Colonic mucosa (tissue), 4 donors: ENCODE measurements at places on chromosomes 2 and 18.

- DNase-seq = no peak
- no peaks in the 10 kb centered on the region for H3K4me1 ChIP-seq
- H3K27ac ChIP-seq = no peak overlapping the region
- no peak overlapping the region for H3K4me3 ChIP-seq
These were observed 213.7 kb downstream of the TRIB2 start for GRCh38 chr2:12930391-12930790.

- no peaks in the 10 kb centered on the region for H3K36me3 ChIP-seq
- no peaks in the 10 kb centered on the region for H3K4me1 ChIP-seq
- H3K27me3 ChIP-seq = no peaks in the 10 kb centered on the region
- H3K4me3 ChIP-seq = no peak overlapping the region
These were observed 69.9 kb downstream of the SGPP2 start for GRCh38 chr2:222494104-222494739.

- no peaks in the 10 kb centered on the region for H3K27me3 ChIP-seq
- H3K4me1 ChIP-seq = no peaks in the 10 kb centered on the region
These were observed 55.4 kb upstream of the NCOA1 start for GRCh38 chr2:24435391-24436316.

DNA sequence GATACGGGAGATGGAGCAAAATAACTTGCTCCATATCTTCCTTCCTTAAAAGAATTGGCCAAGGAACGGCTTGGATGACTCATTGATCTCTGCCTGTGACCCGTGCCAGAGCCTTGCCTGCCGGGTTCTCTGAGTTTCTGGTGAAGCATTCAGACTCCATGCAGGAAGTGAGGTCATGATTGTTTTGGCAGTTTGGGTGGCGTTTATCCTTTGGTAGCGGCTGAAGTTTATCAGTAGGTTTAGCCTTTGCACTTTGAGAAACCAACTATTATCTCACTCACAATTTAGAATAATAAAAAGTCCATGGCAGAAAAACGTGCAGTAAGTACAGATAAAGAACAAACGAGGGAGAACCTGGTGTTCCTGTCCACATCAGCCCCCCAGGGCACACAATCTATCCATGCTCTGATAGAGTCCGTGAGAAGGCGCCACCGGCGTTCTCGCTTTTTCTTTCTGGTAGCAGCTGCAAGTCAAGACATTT is 15.0 kb upstream of the CTAGE1 start:
- no peaks in the 10 kb centered on the region for H3K4me1 ChIP-seq
- no peak overlapping the region for H3K27ac ChIP-seq
- peak; percentile 69 for DNase-seq

GRCh38 chr2:226652369-226652768 is 147.3 kb downstream of the IRS1 start:
- H3K4me1 ChIP-seq = peaks cover 8% of the 10 kb centered on the region
- H3K36me3 ChIP-seq = no peaks in the 10 kb centered on the region
- no peak overlapping the region for H3K4me3 ChIP-seq
- H3K27ac ChIP-seq = no peak overlapping the region
- no peak for DNase-seq
- H3K27me3 ChIP-seq = no peaks in the 10 kb centered on the region

- no peaks in the 10 kb centered on the region for H3K36me3 ChIP-seq
- no peak for DNase-seq
- H3K4me1 ChIP-seq = no peaks in the 10 kb centered on the region
- no peak overlapping the region for H3K4me3 ChIP-seq
- H3K27me3 ChIP-seq = no peaks in the 10 kb centered on the region
These were observed 259.1 kb downstream of the XIRP2 start for GRCh38 chr2:167147271-167147941.

DNA sequence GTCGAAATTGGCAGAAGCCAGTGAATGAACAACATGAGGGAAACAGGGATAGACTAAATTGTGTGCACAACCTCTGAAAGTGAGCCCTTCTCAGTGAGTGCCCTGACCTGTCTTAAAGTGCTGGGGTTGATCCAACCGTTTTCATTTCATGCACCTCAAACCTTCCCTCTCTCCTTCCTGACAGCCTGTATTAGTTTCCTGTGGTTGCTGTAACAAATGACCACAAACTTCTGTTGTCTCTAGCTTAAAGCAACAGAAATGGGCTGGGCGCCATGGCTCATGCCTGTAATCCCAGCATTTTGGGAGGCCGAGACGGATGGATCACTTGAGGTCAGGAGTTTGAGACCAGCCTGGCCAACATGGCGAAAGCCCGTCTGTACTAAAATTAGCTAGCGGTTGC is 48.8 kb upstream of the PPP1CB start:
- no peak overlapping the region for H3K4me3 ChIP-seq
- no peak overlapping the region for H3K27ac ChIP-seq
- H3K4me1 ChIP-seq = no peaks in the 10 kb centered on the region
- no peaks in the 10 kb centered on the region for H3K27me3 ChIP-seq
- H3K36me3 ChIP-seq = no peaks in the 10 kb centered on the region

- H3K4me1 ChIP-seq = no peaks in the 10 kb centered on the region
- H3K36me3 ChIP-seq = no peaks in the 10 kb centered on the region
- DNase-seq = no peak
- no peaks in the 10 kb centered on the region for H3K27me3 ChIP-seq
- no peak overlapping the region for H3K27ac ChIP-seq
These were observed 61.6 kb upstream of the SLC38A11 start for GRCh38 chr2:165016772-165017411.

DNA sequence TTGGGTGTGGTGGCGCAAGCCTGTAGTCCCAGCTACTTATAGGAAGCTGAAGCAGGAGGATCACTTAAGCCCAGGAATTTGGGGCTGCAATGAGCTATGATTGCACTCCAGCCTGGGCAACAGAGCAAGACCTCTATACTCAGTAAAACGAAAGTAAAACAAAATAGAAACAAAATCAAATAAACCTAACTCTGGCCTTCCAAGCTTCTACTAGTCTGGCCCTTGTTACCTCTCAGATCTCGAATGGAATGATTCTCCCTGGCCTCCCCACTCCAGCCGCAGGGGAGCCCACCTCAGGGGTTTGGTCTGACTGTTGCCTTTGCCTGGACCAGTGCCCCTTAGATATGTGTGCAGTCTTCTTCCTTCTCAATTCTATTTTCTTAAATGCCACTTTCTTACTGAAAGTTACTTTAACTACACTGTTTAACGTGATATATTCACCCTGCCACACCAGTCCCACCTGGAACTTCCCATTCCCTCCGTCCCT is 160.0 kb upstream of the GCFC2 start:
- no peaks in the 10 kb centered on the region for H3K36me3 ChIP-seq
- H3K27me3 ChIP-seq = no peaks in the 10 kb centered on the region
- H3K27ac ChIP-seq = no peak overlapping the region
- DNase-seq = no peak
- H3K4me1 ChIP-seq = no peaks in the 10 kb centered on the region

DNA sequence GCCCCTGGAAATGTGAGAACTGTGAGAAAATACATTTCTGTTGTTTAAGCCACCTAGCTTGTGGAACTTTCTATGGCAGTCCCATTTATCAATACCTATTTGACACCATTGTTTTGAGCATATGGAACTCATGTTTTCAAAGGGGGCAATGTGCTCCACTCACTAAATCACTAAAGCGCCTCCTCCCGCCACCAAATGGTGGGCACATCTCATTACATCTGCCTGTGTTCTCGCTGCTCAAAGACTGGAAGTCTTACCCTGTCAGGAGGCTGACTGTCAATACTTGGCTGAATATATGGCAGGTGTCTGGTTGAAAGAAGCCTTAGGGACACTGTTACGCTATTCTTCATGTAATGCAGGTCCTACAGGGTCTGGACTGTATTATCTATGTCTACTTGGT is 767.7 kb downstream of the TSN start:
- H3K4me1 ChIP-seq = no peaks in the 10 kb centered on the region
- no peak for DNase-seq
- H3K27me3 ChIP-seq = no peaks in the 10 kb centered on the region
- no peak overlapping the region for H3K4me3 ChIP-seq
- no peaks in the 10 kb centered on the region for H3K36me3 ChIP-seq

GRCh38 chr2:129806317-129806716 is 173.1 kb upstream of the RAB6C start:
- no peaks in the 10 kb centered on the region for H3K4me1 ChIP-seq
- no peak overlapping the region for H3K27ac ChIP-seq
- H3K36me3 ChIP-seq = no peaks in the 10 kb centered on the region
- H3K4me3 ChIP-seq = no peak overlapping the region
- no peaks in the 10 kb centered on the region for H3K27me3 ChIP-seq

DNA sequence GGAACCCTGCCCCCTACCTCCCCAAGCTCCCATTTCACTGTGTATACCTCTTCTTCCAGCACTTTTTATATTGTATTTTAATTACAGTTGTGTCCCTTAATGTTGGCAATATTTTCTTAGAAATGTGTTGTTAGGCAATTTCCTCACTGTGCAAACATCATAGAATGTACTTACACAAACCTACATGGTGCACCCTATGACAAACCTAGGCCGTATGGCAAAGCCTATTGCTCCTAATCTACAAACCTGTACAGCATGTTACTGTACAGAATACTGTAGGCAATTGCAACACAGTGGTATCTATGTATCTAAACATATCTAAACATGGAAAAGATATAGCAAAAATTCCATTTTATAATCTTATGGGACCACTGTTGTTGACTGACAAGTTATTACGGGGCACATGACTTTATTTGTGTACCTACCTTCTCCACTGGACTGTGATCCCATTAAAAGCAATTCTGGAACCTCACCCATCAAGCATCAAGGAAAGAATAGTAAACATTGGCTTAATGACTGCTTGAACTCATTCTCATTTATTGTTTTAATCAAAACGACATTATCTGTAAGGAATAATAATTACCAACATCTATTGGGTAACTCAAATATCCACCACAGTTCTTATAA is 1641.5 kb upstream of the ZEB2 start:
- no peaks in the 10 kb centered on the region for H3K36me3 ChIP-seq
- no peaks in the 10 kb centered on the region for H3K4me1 ChIP-seq
- DNase-seq = no peak
- no peak overlapping the region for H3K27ac ChIP-seq
- H3K27me3 ChIP-seq = no peaks in the 10 kb centered on the region

DNA sequence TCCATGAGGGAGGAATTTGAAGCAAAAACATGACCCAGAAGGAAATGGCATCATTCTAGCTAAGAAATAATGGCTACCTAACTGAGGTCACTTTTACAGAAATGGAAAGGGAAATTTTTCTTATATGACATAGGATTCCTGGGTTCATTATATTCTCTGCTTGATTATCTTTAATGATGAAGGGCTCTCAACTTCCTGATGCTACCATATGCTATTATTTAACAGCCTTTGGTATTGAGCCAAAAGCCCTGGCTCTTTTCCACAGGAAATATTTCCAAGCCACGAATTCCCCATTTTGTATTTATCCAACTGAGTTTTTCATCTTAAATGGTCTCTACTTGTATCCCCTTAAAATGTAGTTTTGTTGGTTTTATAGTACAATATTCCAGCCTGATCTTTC is 63.2 kb upstream of the NPAS2 start:
- no peaks in the 10 kb centered on the region for H3K36me3 ChIP-seq
- H3K27me3 ChIP-seq = no peaks in the 10 kb centered on the region
- H3K27ac ChIP-seq = no peak overlapping the region
- DNase-seq = no peak

- no peaks in the 10 kb centered on the region for H3K36me3 ChIP-seq
- H3K27me3 ChIP-seq = no peaks in the 10 kb centered on the region
These were observed 79.1 kb upstream of the EPB41L3 start for GRCh38 chr18:5622905-5623304.

GRCh38 chr2:240351826-240352426 is 83.5 kb upstream of the GPC1 start:
- no peak for DNase-seq
- H3K36me3 ChIP-seq = no peaks in the 10 kb centered on the region
- H3K27me3 ChIP-seq = no peaks in the 10 kb centered on the region

DNA sequence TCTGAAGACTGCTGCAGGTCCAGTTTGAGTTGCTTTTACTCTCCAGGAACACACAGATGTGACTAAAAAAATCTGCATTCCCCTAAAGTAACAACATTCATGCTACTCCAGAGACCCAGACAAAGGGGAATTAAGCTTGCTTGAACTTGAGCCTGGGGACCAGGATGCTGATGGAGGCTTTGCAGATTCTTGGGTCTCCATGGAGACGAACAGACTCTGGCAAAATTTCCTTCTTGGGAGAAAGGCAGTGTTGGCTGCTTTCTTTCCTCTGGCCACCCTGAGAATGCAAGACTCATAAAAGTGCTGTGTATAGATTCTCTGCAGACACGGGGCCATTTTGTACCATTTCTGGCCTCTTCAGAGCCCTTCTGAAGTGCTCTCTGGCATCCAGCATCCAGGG is 112.0 kb downstream of the ACTR3 start:
- H3K27me3 ChIP-seq = no peaks in the 10 kb centered on the region
- no peak overlapping the region for H3K27ac ChIP-seq
- DNase-seq = no peak
- no peak overlapping the region for H3K4me3 ChIP-seq

DNA sequence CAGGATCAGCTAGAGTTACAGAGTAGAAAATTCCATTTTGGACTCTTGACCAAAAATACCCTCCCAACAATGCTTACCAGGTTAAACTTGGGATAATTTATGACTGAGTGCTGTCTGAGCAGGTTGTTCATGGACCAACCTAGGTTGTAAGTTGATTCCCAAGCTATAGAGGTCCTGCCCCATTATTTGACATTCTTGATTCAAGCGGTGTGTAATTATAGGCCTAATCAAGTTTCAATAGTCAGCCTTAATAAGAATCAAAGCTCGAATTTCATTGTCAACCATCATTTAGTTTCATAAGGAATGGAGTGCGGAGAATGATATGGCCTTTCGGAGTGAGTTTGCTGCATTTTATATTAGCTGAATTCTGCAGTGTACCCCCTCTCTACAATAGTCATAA is 152.8 kb upstream of the FIGN start:
- H3K36me3 ChIP-seq = no peaks in the 10 kb centered on the region
- H3K27me3 ChIP-seq = no peaks in the 10 kb centered on the region
- no peaks in the 10 kb centered on the region for H3K4me1 ChIP-seq
- no peak for DNase-seq
- no peak overlapping the region for H3K27ac ChIP-seq

DNA sequence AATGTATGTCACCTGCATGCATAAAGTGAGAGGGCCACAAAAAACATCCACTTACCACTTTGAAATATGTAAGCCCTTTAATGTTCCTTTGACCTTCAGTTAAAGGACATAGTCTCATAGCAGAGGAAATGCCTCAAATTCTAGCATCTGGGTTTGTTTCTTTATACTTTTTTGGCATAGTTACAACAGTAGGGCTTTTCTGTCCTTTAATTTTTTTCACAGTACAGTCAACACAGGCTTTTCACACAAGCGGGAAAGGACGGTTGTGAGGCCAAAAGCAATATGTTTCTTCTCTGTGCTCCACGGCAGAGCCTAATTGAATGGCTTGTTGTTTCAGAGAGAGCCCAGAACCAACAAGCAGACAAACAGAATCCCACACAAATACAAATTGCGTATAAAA is 57.6 kb downstream of the CRIM1 start:
- no peak overlapping the region for H3K4me3 ChIP-seq
- H3K36me3 ChIP-seq = no peaks in the 10 kb centered on the region
- DNase-seq = no peak
- H3K27me3 ChIP-seq = no peaks in the 10 kb centered on the region

DNA sequence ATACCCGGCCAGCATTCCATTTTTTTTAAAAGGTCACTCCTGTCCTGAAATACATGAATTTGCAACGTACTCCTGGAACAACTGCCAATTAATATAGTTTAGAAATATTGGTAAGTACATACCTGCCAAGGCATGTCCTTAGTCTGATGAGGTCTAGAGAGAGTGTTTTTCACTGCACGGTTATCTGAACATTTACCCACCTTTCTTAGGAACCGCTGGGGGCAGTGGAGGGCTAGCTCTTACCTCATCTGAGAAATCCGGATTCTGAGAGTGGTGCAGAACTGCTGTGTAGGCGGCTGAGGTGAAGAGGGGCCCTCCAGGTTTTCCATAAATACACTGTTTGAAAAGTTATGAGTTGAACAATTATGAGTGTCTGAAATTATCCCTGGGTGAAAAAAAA is 133.1 kb upstream of the CCDC195 start:
- H3K4me3 ChIP-seq = no peak overlapping the region
- no peak overlapping the region for H3K27ac ChIP-seq
- no peaks in the 10 kb centered on the region for H3K4me1 ChIP-seq
- H3K27me3 ChIP-seq = no peaks in the 10 kb centered on the region
- no peak for DNase-seq
- no peaks in the 10 kb centered on the region for H3K36me3 ChIP-seq
